ENCODE measurements at places on chromosomes 4 and X. TPM values are rescaled to one million over a fixed set of nuclear protein-coding genes. Genes with fewer than 3 reads are reported as not detected.

CTAG1A gene
- not detected for total RNA-seq

DNA sequence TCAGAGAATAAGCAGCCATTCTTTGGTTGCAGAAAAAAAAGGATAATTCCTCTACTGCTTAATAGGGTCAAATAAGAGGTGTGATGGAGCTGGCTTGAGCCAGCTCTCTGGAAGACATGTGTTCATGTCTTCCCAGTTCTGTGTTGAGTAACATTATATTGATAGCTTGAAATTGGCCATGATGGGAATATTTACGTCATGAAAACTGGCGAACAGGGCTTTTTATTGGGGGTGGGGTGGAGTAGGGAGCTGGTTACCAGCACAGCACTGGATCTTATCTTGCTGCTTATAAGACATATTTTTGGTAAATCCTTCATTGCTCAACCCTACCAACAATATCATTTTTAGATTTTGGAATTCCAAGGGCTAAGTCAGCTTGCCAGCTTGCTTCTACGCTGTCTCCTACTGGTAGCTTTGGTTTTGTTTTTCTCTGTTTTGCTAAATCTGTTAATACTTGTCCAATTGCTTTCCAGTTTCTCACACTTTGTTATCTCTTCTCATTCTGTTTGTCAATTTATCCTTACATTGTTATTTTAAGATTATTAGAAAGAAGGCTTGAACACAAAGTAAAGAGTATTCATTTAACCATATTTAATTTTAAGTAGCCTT is 25.3 kb upstream of the GBA3 start:
- peak overlapping the region; percentile 88 for H3K27ac ChIP-seq
- peaks cover 58% of the 10 kb centered on the region for H3K4me1 ChIP-seq
- H3K4me3 ChIP-seq: no peak overlapping the region
- DNase-seq: no peak

GRCh38 chr4:1492142-1492457 is 85.9 kb upstream of the NKX1-1 start:
- no peak overlapping the region for H3K27ac ChIP-seq
- no peaks in the 10 kb centered on the region for H3K4me1 ChIP-seq
- H3K36me3 ChIP-seq: no peaks in the 10 kb centered on the region
- no peak overlapping the region for H3K4me3 ChIP-seq

DGAT2L6 gene
- not detected for total RNA-seq

DNA sequence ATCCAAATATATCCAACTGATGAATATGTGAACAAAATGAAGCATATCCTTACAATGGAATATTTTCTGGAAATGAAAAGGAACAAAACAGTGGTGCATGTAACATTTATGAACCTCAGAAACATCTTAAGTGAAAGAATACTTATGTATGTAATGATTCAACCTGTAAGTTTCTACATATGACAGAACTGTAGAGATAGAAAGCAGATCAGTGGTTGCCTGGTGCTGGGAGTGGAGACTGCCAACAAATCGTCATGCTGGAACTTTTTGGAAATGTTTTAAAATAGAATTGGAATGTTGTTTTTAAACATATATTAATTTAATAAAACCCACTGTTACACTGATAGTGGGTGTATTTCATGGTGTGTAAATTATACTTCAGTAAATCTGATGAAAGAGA is 667.5 kb downstream of the RAPGEF2 start:
- no peaks in the 10 kb centered on the region for H3K27me3 ChIP-seq
- no peak for DNase-seq
- H3K27ac ChIP-seq: peak overlapping the region; percentile 73
- H3K4me1 ChIP-seq: peaks cover 47% of the 10 kb centered on the region
- H3K36me3 ChIP-seq: no peaks in the 10 kb centered on the region

BANK1 gene
- total RNA-seq: 0.72 TPM

- DNase-seq: no peak
- peaks cover 2% of the 10 kb centered on the region for H3K36me3 ChIP-seq
- no peak overlapping the region for H3K27ac ChIP-seq
- no peak overlapping the region for H3K4me3 ChIP-seq
Observed at GRCh38 chr4:48491514-48492176, 1.6 kb downstream of the ZAR1 start.

RBMXL3 gene
- not detected for total RNA-seq

ATP1B4 gene
- total RNA-seq: not detected

DNA sequence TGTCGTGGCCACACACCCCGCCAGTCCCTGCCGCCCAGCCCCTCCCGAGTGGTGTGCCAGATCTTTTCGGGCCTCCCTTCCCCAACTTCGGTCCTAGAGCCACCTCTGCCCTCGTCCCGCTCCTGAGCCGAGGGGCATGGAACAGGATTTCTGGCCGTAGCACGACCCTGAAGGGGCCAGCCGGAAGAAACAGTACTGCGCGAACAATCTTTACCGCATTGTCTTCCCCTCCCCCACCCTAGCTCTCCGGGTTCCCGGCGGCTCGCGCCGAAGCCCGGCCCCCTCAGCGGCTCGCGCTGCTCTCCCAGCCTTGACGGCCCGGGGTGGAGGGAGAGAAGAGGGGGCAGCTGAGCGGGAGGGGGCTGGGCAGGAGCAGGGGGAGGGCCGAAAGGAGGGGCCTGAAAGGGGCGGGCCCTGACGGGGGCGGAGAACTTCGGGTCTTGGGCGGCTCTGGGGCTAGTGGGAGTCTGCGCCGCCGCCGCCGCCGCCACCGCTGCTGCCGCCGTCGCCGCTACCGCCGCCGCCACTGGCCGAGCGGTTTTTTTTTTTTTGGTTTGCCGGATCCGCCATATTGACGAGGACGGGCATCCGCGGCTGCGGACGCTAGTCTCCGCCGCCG is at the start of gene USP9X:
USP9X (plus strand) TSS at position 553 of the 619 bp plus-strand sequence. CDS start 38,184 bp downstream, outside the sequence.
- no peaks in the 10 kb centered on the region for H3K36me3 ChIP-seq
- H3K4me3 ChIP-seq: peak within 1 kb of the TSS; percentile 84
- peak within 1 kb of the TSS; percentile 99 for H3K27ac ChIP-seq
- H3K4me1 ChIP-seq: peaks cover 18% of the 10 kb centered on the region
- no peaks in the 10 kb centered on the region for H3K27me3 ChIP-seq

DNA sequence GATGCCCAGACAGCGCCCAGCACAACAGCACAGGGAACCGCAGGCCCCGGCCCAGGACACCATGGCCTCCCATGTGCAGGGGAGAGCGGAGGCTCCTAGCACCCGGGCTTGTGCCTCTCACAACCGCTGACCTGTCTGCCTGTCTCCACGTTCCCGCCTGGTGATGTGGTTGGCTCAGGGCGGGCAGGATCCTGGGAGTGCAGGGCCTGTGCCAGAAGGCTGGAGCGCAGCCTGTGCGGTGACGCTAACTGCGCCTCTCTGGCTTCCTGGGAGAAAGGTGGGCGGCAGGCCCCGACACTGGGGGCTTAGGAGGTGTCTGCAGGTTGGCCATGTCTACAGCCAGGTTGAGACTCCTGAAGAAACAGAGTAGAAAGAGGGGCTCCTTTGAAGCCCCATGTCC is 48.7 kb downstream of the CPZ start:
- no peak overlapping the region for H3K27ac ChIP-seq
- no peaks in the 10 kb centered on the region for H3K4me1 ChIP-seq
- H3K4me3 ChIP-seq: no peak overlapping the region
- H3K27me3 ChIP-seq: peaks cover 27% of the 10 kb centered on the region

GRCh38 chrX:65522739-65523372 is 11.7 kb downstream of the LAS1L start:
- H3K27me3 ChIP-seq: no peaks in the 10 kb centered on the region
- no peaks in the 10 kb centered on the region for H3K4me1 ChIP-seq
- no peak overlapping the region for H3K4me3 ChIP-seq
- no peak overlapping the region for H3K27ac ChIP-seq
- peaks cover 25% of the 10 kb centered on the region for H3K36me3 ChIP-seq

DNA sequence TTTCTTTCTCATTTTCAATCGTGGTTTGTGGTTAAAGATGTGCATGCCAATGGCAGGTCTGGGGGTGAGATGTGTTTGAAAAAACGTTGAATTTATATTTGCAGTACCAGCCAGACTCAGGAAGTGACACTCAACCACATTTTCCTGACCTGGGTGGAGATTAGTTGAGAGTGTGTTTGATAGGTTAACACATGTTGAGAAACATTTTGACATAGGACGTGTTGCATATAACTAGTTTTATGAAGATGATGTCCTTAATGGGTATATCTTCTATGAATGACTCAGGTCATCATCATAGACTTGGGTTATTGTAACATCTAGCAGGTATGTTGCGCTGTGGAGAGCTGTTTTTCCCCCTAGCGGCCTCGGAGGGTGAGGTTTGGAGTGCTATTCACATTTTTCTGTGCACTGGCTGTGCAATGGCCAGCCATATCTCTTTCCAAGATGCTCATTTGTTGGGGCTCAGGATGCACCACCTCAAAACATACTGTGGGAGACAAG is 21.7 kb upstream of the CD38 start:
- no peaks in the 10 kb centered on the region for H3K27me3 ChIP-seq
- DNase-seq: no peak
- H3K4me1 ChIP-seq: peaks cover 18% of the 10 kb centered on the region
- H3K36me3 ChIP-seq: no peaks in the 10 kb centered on the region

DNA sequence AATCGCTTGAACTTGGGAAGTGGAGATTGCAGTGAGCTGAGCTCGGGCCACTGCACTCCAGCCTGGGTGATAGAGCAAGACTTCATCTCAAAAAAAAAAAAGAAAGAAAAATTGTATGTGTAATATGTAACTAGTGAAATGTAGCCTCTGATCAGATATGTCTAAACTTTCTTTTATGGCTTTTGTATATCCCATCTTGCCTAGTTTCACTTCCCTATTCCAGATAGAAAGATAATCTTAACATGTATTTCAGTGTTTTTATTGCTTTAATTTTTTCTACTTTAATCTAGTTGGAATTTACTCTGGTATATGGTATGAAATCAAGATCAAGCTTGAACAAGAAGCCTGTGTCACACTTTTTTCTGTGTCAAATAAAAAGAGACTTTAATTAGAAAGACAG is 1.9 kb upstream of the ZNF41 start:
- H3K4me1 ChIP-seq: peaks cover 27% of the 10 kb centered on the region
- H3K27me3 ChIP-seq: no peaks in the 10 kb centered on the region
- peak overlapping the region; percentile 63 for H3K27ac ChIP-seq
- H3K36me3 ChIP-seq: no peaks in the 10 kb centered on the region
- H3K4me3 ChIP-seq: peak overlapping the region; percentile 37

DNA sequence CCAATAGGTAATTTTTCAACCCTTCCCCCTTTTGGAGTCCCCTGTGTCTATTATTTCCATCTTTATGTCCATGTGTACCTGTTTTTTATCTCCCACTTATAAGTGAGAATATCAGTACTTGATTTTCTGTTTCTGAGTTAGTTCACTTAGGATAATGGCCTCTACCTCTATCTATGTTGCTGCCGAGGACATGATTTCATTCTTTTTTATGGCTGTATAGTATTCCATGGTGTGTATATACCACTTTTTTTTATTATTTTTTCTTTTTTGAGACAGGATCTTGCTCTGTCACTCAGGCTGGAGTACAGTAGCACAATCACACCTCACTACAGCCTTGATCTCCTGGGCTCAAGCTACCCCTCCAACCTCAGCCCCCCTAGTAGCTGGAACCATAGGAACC is 47.6 kb downstream of the FUNDC1 start:
- H3K4me1 ChIP-seq: no peaks in the 10 kb centered on the region
- H3K27me3 ChIP-seq: no peaks in the 10 kb centered on the region
- H3K36me3 ChIP-seq: no peaks in the 10 kb centered on the region
- no peak for DNase-seq
- no peak overlapping the region for H3K4me3 ChIP-seq

DNA sequence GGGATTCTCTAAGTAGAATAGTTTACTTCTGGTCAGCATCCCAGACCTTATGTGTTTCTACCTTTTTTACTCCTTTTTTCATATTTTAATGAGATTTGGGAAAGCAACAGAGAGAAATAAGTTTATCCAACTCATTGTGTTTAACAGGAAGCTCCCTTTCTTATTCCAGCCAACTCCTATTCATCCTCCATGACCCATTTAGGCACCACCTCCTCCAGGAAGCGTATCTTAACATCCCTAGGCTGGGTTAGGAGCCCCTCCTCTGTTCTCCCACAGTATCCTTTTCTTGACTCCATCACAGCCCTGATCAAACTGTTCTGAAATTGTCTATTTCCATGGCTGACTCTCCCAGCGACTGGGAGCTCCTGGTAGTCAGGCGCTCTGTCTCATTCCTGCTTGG is 18.8 kb upstream of the IQSEC2 start:
- H3K4me1 ChIP-seq: no peaks in the 10 kb centered on the region
- no peak overlapping the region for H3K27ac ChIP-seq
- no peaks in the 10 kb centered on the region for H3K36me3 ChIP-seq
- no peak for DNase-seq

ABCD1 gene
- 19.0 TPM for total RNA-seq

GRCh38 chr4:26964512-26964911 is 103.9 kb downstream of the STIM2 start:
- peaks cover 28% of the 10 kb centered on the region for H3K4me1 ChIP-seq
- no peaks in the 10 kb centered on the region for H3K36me3 ChIP-seq
- H3K27ac ChIP-seq: no peak overlapping the region
- DNase-seq: no peak

DNA sequence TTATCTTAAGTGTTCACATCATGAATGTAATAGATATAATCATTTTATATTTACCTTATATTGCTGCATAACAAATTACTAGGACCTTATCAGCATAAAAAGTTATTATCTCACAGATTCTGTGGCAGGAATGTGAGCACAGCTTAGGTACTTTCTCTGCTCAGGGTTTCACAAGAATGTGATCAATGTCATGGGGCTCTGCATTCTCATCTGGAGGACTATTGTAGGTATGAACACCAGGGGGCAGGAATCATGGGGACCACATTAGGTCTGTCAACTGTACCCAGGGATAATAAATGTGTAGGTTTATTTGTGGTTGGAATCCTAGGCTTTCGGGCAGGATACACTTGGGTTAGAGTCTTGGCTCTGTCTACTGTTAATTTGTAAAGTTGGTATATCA is 519.2 kb downstream of the ARAP2 start:
- H3K27me3 ChIP-seq: no peaks in the 10 kb centered on the region
- no peak overlapping the region for H3K4me3 ChIP-seq
- H3K27ac ChIP-seq: no peak overlapping the region
- H3K36me3 ChIP-seq: no peaks in the 10 kb centered on the region

GRCh38 chr4:169649545-169650226 is 29.3 kb downstream of the CLCN3 start:
- DNase-seq: no peak
- H3K27ac ChIP-seq: peak overlapping the region; percentile 5
- no peak overlapping the region for H3K4me3 ChIP-seq
- peaks cover under 1% of the 10 kb centered on the region for H3K36me3 ChIP-seq

GRCh38 chr4:25144870-25145481 is 15.3 kb downstream of the SEPSECS start:
- H3K27me3 ChIP-seq: no peaks in the 10 kb centered on the region
- no peak for DNase-seq
- H3K4me3 ChIP-seq: no peak overlapping the region
- no peaks in the 10 kb centered on the region for H3K4me1 ChIP-seq
- H3K27ac ChIP-seq: no peak overlapping the region
- H3K36me3 ChIP-seq: peaks cover 2% of the 10 kb centered on the region

GRCh38 chr4:85210353-85210752 is 243.9 kb upstream of the WDFY3 start:
- no peaks in the 10 kb centered on the region for H3K27me3 ChIP-seq
- no peak overlapping the region for H3K27ac ChIP-seq
- no peaks in the 10 kb centered on the region for H3K4me1 ChIP-seq
- H3K4me3 ChIP-seq: no peak overlapping the region

SAGE1 gene
- total RNA-seq: not detected

- no peak overlapping the region for H3K4me3 ChIP-seq
- peaks cover 6% of the 10 kb centered on the region for H3K27me3 ChIP-seq
- H3K36me3 ChIP-seq: no peaks in the 10 kb centered on the region
- no peak overlapping the region for H3K27ac ChIP-seq
Observed at GRCh38 chr4:101921370-101921769, 130.8 kb downstream of the BANK1 start.

- H3K27ac ChIP-seq: no peak overlapping the region
- no peaks in the 10 kb centered on the region for H3K27me3 ChIP-seq
- no peaks in the 10 kb centered on the region for H3K36me3 ChIP-seq
- H3K4me1 ChIP-seq: peaks cover 6% of the 10 kb centered on the region
- no peak overlapping the region for H3K4me3 ChIP-seq
Observed at GRCh38 chr4:119937746-119938145, 128.9 kb downstream of the MAD2L1 start.

FAM9C gene
- not detected for total RNA-seq
